ENCODE measurements at places on chromosomes 5 and 9. TPM values are rescaled to one million over a fixed set of nuclear protein-coding genes. Genes with fewer than 3 reads are reported as not detected.

The NOP16 gene
- 39.2 TPM for total RNA-seq

The RGMB gene
- total RNA-seq: 33.3 TPM

The SLC34A3 gene
- total RNA-seq: not detected

The RLN2 gene
- 0.32 TPM for total RNA-seq

The FOXE1 gene
- not detected for total RNA-seq

The MAP1B gene
- total RNA-seq: 50.8 TPM

The GPR150 gene
- 0.30 TPM for total RNA-seq

The SLC46A2 gene
- not detected for total RNA-seq

The TOR4A gene
- total RNA-seq: 39.0 TPM

The SPACA9 gene
- total RNA-seq: 1.6 TPM

The LMAN2 gene
- 441 TPM for total RNA-seq

The PCDHGA2 gene
- total RNA-seq: 0.65 TPM

The PLAA gene
- total RNA-seq: 56.2 TPM

The RORB gene
- under 0.01 TPM for total RNA-seq

The SEMA4D gene
- total RNA-seq: 24.0 TPM

The PDE6A gene
- total RNA-seq: not detected

The CDHR2 gene
- total RNA-seq: not detected

The PRRT1B gene
- not detected for total RNA-seq

The CFAP157 gene
- total RNA-seq: not detected

The UGT3A2 gene
- not detected for total RNA-seq

The ZNF79 gene
- 15.3 TPM for total RNA-seq
